GM13976 (cell line): ENCODE measurements at places on chromosomes 6 and 20.

DNA sequence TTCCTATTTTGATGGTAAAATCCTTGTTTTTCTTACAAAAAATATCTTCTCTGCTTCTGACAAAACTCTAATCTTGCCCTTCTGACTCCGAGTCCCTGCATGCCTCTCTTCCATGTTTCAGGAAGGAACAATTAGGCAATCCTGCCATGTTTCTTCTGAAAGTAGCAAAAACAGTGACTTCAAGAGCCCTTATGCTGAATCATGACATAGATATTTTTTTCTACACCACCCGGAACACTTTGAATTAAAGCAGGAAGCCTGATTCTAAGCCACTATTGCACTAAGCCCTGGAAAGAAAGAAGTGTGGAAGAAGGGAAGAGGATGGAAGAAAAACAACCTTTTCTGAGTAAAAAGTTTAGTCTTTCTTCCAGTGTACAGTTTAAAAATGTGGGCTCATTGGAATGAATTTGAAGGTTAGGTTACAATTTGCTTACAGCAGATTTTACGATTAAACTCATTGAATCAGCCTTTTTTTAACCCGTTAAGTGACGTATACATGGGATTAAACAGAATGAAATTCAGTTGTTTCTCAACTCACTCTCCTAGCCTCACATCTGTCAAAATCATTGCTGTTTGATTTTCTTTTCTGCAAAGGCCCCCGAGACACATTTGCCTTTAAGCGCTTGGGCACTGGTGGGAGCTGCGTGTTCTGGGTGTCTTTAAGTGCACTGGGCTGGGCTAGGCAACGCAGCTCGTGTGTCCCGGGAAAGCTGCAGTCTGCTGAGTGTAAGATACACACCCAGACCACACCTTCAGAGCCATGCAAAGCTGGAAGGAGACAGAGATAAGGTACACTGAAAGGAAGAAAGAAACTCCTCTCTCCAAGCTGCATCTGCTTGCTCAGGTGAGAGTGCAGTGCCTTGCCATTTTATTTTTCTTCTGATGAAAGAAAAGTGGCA lies 159.4 kb upstream of the CITED2 start:
- DNase-seq: no peak

- DNase-seq: no peak
Observed at GRCh38 chr6:39037082-39037508, 11.5 kb upstream of the GLP1R start.

GRCh38 chr6:114764866-114765265 lies 422.0 kb upstream of the HS3ST5 start:
- no peak for DNase-seq

DNA sequence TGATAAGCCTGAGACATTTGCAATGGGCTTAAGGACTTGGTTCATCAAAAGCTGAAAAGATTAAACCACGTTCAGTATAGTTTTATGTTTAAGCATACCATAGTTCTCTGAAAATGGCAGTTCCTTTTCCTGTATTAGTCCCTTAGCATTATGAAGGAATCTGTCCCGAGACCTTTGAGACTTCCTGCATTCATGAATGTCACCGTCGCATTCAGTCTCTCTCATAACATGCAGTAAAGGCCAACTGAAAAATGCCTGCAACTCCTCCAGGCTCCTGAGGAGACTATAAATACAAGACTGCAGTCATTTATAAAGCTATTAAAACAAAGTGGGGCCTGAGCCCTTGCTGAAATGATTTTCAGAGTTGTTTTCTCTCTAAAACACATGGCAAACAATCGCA lies 129.1 kb downstream of the SYCP2 start:
- DNase-seq: peak; percentile 4

- DNase-seq: peak; percentile 78
Observed at GRCh38 chr6:150417899-150418826, 49.4 kb downstream of the IYD start.

DNA sequence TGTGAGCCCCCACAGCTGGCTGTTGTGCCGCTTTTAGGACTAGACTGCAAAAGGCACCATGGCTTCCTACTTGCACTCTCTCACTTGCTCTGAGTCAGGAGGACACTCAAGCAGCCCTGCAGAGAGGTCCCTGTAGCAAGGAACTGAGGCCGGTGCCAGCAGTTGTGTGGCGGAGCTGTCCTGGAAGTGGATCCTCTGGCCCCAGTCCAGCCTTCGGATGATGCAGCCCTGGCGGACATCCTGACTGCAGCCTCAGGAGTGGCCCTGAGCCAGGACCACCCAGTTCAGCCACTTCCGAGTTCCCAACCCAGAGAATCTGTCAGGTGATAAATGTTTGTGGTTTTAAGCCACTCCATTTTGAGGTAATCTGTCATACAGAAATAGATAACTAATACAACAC lies 17.5 kb downstream of the CTCFL start:
- DNase-seq: no peak
